ENCODE measurements at places on chromosomes 12 and 14.

DNA sequence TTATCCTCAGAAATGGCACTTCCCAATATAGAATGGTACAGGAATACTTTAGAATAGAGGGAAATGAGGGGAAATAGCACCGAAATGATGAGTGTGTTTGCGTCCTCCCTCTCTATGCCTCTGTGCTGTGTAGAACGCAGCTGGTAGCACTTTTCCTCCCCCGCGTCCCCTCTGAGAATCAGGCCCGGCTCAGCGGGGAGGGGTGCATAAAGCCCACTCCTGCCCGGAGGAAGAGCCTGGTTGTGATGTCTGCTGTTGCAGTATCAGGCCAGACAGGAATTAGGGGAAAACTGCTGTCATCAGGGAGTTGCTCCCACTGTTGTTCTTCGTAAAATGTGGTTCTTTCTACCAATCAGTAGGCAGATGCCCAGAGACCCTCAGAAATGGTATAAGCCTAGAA, 76.0 kb downstream of the GALNT8 start:
- DNase-seq: no peak

DNA sequence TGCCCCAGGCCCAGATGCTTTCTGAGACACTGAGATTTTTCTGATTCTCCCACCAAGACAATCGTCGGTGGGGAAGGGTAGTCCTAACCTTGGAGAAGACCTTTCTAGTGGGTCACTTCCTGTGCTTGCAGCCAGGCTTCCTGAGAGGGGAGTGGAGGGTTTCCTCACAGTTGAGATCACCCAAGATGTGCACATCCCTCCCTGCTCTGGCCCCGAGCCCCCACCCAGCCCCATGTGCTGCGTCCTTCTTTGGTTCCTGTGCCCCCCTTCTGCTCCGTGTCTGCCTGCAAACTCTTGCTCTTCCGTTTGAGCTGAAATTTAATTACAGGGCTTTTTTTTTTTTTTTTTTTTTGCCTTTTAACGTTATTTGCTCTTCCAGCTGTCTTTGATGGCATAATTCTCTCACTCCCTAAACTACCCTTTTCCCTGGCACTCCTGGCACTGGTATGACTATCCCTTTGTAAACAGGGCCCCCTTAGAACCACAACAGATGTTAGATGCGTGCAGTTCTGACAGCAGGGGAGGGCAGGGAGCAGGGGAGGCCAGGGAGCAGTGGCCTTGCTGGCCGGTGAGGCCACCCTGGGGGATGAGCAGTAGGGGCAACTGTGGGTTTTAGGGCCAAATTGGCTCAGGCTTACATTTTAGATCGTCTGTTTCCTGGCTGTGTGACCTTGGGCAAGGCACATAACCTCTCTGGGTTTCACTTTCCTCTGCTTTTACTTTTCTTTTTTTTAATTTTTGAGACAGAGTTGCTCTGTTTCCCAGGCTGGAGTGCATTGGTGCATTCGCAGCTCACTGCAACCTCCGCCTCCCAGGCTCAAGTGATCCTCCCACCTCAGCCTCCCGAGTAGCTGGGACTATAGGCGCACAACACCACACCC, 144.5 kb downstream of the PHETA1 start:
- DNase-seq: no peak

DNA sequence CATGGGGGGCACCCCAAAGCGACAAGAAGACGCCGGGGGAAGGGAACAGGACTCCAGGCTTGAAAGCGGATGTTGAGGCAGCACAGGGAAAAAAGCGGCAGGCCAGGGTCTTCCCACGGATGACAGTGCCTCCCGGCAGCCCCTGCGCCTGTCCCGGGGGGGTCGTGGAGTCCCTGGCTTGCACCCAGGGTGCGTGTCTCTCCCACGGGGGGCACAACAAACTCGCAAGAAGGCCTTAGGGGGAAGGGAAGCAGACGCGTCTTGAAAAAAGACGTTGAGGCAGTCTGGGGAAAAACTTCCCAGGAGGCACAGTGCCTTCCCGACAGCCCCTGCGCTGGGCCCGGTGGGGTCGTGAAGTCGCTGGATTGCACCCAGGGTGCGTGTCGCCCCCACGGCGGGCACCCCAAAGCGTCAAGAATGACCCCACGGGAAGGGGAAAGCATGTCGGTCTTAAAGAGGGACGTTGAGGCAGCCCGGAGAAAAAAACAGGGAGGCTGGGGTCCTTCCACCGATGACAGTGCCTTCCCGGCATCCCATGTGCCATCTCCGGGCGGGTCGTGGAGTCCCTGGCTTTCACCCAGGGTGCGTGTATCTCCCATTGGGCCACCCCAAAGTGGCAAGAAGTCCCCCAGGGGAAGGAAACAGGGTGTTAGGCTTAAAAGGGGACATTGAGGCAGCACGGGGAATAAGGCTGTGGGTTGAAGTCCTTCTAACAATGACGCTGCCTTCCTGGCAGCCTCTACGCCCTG, 159.9 kb upstream of the ALG10B start:
- DNase-seq: no peak

DNA sequence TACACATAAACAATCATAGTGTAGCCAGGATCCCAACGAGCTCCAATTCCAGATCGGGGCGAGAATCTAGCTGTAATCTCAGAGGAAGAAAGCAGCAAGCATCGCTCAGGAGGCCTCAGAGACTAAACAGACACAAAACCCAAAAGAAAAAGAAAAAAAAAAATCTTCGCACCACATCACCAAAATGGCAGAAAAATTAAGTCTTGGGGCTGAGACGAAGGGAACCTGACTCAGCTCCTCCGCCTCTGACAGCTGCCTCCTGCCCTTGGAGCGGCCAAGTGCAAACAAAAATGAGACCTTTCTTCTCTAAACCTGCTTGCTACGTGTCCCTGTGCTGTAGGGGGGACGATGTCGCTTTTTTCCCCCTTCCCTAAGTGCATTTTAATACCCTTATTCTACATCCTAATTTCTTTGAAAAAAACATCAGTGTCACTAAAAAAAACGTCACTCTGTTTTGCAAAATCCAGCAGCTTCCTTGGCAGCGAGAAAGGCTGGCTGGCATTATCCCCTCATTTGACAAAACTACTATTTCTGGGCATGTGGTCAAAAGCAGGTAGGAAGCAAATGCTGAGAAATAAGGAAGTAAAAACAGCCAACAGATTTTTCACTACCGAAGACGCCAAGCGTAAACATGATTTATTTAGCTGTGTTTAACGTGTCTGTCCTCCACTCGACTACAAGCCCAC, 30.5 kb downstream of the BCL11B start:
- DNase-seq: no peak

- DNase-seq: no peak
Measured at GRCh38 chr14:33709283-33709682, 241.6 kb downstream of the EGLN3 start.

DNA sequence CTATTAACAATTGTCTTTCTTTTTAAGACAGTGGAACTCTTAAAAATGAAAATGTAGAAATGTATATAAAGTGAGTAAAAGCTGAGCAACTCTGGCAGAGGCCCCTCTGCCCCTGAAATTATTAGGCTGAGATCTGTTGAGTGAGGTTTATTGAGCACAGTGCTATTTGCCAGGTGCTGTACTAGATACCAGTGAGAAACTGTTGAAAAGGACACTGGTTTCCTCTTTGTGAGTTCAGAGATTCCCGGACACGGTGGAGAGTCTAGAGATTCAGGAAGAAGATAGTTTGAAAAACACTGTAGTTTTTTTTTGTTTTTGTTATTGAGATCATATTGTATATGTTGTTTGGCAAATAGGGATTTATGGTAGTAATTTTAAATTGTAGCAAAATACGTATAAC, 11.2 kb downstream of the ACVR1B start:
- no peak for DNase-seq

DNA sequence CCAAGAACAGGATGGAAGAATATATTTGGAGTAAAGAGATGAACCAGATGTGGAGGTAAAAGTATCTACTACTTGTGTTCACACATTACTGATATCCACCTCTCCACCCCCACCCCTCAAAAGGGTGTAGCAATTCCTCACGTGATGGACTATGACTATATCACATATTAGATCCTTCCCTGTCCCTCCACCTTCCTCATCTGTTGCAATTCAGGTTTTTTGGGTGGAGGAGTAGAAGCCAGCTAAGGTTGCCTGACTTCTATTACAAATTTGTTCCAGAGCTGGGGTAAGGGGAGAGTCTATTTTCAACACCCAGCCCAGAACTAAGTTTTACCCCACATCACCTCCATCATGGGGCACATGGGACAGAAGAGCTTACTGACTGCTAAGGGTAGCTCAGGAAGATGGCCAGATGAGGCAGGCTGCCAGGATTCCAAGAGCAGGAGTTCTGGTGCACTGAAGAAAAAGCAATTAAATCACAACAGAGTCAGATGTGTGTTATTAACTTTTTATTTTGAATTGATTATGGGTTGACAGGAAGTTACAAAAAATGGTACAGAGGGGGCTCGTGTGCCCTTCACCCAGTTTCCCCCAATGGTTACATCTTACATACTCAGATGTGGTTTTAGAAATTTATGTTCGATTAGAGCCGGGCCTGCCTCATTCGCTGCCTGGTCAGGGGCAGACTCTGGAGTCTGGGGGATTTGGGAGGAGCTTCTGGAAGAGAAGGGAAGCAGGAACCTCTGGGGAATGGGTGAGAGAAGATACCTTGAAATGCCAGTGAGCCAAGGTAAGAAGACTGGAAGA, 2.1 kb downstream of the RNASE13 start:
- no peak for DNase-seq

GRCh38 chr14:38210587-38211216, 3.0 kb downstream of the SSTR1 start:
- DNase-seq: no peak

GRCh38 chr14:23017091-23017490, 7.1 kb upstream of the C14orf93 start:
- DNase-seq: no peak

DNA sequence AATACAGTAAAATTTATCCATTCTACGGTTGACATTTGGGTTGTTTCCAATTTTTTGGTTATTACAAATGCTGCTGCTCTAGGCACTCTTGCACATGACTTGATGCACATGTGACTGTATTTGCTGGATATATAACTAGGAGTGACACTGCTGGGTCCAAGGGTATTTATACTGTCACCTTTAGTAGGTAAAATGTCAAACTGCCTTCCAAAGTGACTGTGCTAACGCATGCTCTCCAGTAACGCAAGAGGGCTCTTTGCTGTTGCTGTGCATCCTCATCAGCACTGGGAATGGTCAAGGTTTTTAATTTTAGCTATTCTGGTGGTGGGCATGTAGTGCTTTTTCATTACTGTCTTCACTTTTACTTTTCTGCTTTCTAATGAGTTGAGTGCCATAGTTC, 62.3 kb downstream of the ACADS start:
- DNase-seq: no peak

DNA sequence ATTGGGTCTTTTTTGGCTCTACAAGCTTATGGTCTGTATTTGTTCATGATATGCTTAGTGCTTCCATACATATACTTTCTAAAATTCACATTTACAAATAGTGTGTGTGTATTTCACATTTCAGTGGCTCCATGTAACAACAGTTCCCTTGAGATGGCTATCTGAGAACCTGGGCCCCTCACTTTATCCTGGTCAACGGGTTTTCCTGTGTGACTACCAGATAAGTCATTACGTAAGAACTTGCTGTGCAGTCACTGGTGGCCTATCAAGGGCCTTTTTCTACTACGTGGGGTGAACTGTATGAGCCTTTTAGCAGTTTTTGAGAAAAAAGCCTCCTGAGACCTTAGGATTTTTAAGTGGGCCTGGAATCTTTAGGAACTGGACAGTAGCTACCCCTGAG, 454.1 kb downstream of the PCNX1 start:
- no peak for DNase-seq

- no peak for DNase-seq
Measured at GRCh38 chr14:100449225-100449987, 126.3 kb downstream of the SLC25A47 start.

GRCh38 chr12:131085816-131086591, 132.3 kb downstream of the ADGRD1 start:
- DNase-seq: no peak

GRCh38 chr14:40119765-40120164, 687.5 kb upstream of the FBXO33 start:
- no peak for DNase-seq

DNA sequence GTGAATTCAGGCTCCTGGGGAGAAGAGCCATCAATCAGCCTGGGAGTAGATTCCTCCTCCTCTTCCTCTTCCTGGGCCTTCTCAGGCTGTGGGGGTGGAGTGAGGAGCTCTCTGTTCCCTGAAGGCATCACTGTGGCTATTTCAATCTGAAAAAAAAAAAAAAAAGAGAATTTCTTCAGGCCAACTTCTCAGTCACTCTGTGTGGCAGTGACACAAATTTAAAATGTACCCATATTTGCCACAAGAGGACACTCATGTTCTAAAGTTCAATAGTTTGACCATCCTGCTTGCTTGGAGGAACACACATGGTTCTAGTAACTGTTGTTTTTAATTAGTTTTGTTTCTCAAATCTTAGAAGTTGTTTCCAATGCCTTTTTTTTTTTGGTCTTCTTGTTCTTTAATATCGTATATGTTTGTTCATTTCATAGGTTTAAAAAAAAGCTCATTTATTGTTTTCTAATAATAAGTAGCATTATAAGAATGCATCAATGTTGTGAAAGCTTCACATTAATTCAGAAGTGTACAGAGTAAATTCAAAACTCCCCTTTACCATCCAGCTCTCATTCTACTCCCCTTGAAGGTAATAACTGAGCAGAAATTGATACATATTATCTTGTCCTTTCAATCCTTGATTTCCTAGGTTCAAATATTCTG, 23.3 kb upstream of the CCER1 start:
- no peak for DNase-seq

DNA sequence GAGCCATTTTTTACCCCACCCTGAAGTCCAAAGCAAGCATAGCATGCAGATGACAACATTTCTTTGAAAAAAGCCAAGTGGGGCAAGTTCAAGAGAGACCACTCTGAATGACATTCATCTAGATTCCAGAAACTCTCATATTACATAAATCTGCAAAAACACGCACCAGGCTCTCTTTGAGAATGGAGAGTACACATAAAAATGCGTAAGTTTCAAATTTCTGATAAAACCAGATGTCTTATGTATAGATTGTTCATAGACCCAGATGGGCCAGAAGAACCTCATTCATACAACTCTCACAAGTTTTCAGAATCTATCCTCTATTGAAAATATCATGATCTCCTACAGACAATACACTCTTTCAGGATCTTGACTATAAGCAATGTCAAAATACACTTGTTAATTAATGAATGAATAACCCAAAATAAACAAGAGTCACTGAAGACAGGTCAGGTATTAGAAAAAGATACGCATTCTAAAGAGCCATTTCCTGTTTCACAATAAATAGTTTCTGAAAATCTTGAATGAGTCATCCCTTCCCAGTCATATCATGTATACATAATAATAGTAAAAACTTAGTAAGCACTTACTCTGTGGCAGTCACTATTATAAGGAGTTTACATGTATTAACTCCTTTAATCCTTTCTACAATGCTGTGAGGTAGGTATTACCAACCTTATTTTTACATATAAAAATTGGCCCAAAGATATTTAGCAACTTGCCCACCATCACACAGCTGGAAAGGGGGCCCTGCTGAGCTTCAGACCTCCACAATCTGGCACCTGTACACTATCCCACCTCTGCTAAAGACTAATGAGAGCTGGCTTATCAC, 72.0 kb downstream of the PPP2R5E start:
- DNase-seq: no peak

- no peak for DNase-seq
Measured at GRCh38 chr14:71089971-71090370, 182.7 kb downstream of the PCNX1 start.

GRCh38 chr12:2583091-2583497, 211.7 kb upstream of the FKBP4 start:
- DNase-seq: no peak

Measured in T-helper 9 cell (primary cell).